ENCODE measurements at places on chromosomes 7 and 10.

DNA sequence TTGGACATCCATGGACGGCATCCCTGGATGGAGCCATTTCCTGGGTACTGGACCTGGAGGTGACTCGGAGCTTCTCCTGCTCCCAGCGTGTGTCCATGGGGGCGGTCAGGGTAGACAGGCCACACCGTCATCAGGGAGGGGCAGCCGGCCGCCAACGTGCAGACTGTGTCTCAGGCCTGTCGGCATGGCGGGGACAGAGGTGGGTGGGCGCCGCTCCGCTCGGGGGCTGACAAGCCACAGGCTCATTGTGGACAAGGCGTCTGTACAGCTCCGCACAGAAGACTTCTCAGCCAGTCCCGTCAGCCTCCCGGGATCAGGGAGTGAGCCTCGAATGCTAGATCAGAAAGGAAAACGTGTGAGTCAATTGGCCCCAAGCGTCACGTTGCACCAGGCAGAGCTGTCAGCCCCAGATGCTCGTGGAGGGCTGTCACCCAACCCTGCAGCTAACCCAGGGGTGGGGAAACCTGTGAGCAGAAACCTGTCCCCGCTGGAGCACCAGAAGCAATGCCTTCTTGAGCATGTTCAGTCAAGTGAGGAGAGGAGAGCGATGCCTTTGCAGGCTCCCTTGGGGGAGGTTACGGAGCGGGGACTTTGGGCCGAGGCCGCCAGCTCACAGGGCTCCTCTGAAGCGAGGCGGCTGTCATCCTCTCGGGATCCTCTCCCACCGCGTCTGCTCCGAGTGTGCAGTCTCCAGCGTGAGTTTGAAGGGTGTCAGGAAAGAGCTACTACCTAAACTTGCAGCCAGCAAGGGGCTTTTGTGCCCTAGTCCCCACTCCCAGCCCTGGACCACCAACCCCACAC lies 16.0 kb upstream of the DPYSL4 start:
- DNase-seq, result peak; percentile 60

DNA sequence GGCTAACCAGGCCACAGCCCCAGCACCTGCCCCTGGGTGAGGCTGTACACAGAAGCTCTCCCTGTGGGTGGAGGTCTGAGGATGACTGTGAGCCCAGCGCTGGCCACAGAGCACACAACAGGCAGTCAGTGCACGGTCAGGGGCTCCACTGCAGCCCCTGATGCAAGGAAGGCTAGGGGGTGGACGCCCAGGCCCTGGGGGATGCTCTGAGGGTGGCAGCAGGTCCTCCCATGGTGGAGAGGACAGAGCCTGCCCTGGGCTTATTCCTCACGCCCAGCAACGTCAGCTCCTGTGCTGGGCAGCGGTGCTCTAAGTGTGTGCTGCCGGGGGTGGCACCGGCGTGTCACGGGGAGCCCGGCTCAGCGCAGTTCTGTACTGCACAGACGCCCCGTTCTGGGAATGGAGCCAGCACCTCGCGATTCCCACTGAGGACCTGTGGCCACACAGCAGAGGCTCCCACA lies 223.2 kb downstream of the MAD1L1 start:
- no peak for DNase-seq

GRCh38 chr10:131573707-131574106 lies 262.2 kb upstream of the TCERG1L start:
- no peak for DNase-seq

DNA sequence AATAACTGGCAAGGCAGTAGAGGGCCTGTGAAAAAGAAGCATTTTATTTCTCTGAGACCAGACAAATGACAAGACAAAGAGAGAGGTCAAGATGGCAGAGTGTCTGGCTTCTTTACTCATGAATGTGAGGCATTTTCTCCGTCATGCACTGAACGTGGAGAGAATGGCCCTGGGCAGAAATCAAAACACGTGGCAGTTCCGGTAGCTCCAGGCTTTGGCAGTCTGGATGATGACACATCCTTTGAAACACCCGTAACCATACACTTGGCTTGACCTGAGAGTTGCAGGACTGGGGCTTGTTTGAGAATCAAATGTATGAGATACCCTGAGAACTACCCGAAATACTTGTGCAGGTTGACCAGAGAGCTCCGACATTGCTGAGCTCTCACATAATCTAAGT lies 537.6 kb downstream of the ACTR3B start:
- DNase-seq, result no peak

GRCh38 chr10:71075086-71075758 lies 137.1 kb upstream of the UNC5B start:
- peak; percentile 26 for DNase-seq

DNA sequence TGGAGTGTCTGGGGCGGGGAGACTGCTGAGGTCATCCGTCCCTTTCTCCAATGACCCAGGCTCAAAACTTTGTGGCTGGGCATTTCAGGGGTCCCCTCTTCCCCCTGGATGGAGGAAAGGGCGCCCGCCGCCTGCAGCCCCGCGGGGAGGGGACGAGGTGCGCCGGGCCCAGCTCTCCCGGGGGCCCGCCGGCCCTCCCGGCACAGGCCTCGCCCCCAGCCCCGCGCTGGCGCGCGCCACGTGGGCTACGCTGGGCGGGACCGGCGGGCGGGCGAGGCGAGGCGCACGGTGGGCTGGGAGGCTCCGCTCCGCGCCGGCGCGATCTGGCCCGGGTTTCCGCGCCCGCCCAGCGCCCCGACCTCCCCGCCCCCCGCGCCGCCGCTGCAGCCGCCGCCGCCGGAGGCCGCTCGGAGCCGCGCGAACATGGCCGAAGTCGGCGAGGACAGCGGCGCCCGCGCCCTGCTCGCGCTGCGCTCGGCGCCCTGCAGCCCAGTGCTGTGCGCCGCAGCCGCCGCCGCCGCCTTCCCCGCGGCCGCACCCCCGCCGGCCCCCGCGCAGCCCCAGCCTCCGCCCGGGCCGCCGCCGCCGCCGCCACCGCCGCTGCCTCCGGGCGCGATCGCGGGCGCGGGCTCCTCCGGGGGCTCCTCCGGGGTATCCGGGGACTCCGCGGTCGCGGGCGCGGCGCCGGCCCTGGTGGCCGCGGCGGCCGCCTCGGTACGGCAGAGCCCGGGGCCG lies at the start of gene FOXK1:
TSS of gene FOXK1 (plus strand) at position 410 of the 735 bp plus-strand sequence. CDS start at position 424, 14 bp downstream.
- peak; percentile 46 for DNase-seq

GRCh38 chr10:90834326-90834725 lies 23.5 kb downstream of the HTR7 start:
- no peak for DNase-seq

DNA sequence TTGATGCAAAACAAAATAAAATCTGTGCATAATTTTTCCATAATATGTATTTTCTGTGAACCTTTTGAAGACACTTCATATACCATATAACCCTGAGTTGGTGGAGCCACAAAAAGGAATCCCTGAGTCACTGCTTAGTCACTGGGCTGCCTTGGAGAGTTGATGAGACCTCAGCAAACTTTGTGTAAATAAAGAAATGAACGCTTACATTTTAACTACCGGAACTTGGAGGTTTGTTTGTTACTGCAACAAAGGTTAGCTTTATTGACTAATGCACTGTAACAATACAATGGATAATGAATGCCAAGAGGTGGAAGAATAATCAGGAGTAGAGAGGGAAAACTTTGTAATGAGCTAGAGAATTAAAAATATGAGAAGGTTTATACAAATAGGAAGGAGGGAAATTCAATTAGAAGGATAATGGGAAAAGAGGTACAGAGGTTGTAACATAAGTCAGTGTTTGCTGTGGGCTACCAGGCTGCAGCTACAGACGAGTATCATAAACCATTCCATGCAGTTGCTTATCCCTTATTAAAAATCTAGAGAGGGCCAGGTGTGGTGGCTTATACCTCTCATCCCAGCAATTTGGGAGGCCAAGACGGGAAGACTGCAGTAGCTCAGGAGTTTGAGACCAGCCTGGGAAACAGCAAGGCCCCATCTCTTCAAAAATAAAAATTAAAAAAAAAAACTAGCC lies 1042.1 kb downstream of the TYW1 start:
- DNase-seq, result no peak

- no peak for DNase-seq
Observed at GRCh38 chr7:157195868-157196267, 57.1 kb downstream of the UBE3C start.

- no peak for DNase-seq
Observed at GRCh38 chr7:4729266-4729665, 46.2 kb upstream of the AP5Z1 start.

DNA sequence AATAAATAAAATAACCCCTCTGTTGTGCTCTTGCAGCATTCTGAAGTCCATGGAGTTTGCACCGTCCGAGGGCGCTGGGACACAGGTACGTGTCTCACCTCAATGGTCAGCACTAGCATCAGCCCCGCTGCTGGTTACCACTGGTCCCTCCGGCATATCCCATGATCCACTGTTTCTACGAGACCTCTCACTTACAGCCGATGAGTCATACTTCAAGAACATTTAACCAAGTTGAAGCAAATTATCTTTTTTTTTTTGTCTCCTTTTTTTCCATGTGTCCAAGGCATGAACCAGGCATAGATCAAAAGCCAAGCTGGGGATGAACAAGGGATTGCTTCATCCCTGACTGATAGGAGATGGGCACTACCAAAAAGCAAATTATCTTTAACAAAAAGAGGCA lies 92.9 kb upstream of the SH2B2 start:
- DNase-seq, result no peak

DNA sequence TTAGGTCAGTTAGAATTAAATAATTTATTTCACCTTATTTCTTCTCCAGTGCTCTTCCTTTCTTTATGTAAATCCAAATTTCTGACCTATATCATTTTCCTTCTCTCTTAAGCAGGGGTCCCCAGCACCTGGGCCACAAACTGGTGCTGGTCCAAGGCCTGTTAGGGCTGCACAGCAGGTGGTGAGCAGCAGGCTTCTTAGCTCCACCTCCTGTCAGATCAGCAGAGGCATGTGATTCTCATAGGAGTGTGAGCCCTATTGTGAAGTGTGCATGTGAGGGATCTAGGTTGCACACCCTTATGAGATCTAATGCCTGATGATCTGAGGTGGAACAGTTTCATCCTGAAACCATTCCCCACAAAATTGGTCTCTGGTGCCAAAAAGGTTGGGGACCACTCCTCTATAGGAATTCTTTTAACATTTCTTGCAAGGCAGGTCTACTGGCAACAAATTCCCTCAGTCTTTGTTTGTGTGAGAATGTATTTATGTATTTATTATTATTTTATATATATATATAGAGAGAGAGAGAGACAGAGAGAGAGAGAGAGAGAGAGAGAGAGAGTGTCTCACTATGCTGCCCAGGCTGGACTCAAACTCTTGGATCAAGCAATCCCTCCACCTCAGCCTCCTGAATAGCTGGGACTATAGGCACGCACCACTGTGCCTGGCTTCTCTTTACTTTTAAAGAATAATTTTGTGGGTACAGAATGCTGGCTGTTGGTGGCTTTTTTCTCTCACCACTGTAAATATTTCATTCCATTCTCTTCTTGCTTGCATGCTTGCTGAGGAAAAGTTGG lies 4.3 kb upstream of the ABCC2 start:
- no peak for DNase-seq

DNA sequence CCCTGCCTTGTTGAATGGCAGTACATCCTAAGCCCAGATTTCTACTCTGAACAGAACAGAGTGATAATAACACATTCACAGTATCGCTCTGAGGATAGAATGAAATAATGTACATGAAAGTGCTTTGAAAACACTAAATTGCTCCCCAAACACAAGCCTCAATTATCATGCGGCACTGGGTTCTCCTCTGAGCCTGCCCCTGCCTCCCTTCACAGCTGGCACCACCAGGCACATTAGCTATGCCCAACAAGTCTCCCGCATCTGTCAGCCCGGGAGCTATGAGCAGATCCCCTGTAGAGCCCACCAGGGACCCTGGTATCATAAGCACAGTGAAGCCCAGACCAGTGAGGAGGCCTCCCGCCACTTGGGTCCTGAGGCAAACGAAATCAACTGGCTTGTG lies 405.5 kb downstream of the GRID1 start:
- DNase-seq, result no peak

- DNase-seq, result no peak
Observed at GRCh38 chr7:100545360-100546128, 6.5 kb downstream of the AGFG2 start.

- no peak for DNase-seq
Observed at GRCh38 chr7:28623105-28623730, 210.9 kb downstream of the CREB5 start.

DNA sequence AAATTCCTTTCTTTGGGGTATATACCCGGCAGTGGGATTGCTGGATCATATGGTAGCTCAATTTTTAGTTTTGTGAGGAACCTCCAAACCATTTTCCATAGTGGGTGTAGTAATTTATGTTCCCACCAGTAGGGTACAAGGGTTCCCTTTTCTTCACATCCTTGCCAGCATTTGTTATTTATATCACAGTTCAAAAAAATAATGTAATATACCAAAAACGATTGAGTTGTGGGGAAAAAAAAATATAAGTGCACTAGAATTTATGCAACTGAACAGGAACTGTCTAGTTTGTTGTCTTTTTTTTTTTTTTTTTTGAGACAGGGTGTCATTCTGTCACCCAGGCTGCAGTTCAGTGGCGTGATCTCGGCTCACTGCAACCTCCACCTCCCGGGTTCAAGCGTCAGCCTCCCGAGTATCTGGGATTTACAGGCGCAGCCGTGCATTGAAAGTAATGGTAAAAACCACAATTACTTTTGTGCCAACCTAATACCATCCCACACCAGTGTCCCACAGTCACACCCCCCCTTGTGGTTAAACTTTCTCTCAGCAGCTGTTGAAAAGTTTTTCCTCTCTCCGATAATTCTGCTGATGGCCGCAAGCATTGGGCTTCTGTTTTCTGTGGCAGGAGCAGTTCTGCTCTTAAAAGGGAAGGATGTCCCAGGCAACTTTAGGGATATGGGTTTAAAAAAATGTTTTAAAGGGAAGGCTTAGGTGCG lies 6.8 kb upstream of the LAT2 start:
- DNase-seq, result no peak

- DNase-seq, result no peak
Observed at GRCh38 chr10:75487087-75487754, 55.8 kb downstream of the LRMDA start.

- peak; percentile 61 for DNase-seq
Observed at GRCh38 chr10:68301790-68302502, 29.9 kb upstream of the HNRNPH3 start.

DNA sequence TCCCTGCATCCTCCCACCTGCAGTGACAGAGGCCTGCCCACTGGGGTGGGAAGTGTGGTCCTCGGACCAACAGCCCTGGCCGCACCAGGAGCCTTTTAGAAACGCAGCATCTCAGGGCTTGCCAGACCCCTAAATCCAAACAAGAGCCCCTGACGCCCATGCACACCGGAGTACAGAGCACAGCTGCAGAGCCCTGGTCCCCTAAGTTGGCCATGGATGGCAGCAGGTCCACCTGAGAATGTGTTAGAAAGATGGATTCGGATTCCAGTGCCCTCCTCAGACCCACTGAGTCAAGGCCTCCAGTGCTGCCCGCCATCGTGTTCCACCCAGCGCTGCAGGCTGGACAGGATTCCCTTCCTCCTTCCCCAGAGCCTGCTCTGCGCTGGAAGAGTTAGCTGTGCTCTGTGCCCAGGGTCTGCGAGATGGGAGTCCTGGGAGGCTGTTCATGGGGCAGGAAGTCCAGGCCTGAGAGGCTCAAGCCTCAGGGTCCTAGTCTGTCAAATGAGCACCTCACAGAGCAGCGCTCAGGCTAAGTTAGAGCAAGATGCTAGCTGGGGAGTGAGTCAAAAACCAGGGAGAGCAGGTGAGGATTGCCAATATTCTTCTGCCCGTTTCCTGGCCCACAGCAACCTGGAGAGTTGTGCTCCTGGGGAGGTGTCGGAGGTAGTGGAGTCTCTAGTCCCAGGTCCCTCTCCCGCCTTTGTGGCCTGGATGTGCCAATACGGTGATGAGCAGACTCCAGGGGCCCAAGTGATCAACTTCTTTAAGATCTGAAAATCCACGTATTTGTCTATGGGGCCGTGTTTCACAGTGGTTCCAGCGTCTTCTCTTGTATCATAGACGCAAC lies 95.9 kb upstream of the GPR26 start:
- no peak for DNase-seq
